ENCODE measurements at places on chromosomes 11 and 22.

DNA sequence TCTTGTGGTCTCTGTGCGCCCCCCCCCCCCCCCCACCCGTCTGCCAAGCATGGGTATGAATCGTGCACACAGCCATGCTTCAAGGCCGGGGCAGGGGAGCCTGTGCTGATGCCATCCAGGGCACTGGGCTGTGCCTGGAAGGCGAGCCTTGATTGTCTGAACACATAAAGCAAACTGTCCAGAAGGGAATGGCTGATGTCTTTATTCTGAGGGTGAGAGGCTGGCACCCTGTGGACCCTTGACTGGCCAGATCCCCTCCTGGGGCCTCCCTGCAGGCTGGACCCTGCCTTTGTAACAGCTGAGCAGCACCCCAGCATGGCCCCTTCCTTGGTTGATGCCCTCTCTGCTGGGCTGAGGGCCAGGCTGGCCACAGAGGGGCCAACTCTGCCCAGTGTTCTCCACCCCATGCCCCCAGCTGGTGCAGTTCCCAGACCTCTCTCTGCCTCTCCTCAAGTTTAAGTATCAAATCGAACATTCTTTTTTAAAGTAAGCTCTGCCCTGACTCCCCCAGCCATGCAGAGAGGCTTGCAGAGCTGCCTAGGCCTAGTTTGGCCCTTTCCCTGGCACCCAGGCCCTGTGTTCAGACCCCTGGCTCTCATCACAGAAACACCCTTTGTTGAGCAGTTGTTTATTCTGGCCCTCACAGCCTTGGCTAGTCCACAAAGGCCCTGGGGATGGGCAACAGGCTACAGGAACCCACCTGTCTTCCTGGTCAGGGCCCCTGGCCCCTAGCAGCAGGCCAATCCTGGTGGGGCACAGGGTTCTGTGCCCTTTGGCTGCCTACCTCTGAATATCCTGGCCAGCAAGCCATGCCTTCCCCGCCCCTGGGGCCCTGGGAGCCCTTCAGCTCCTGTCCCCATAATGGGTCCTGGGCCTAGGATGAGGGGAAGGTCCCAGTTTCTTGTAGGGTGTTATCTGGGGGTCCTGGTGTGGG is 3.9 kb upstream of the RANBP1 start:
- DNase-seq: no peak

GRCh38 chr22:20058989-20059770 is 20.9 kb upstream of the DGCR8 start:
- DNase-seq: no peak

DNA sequence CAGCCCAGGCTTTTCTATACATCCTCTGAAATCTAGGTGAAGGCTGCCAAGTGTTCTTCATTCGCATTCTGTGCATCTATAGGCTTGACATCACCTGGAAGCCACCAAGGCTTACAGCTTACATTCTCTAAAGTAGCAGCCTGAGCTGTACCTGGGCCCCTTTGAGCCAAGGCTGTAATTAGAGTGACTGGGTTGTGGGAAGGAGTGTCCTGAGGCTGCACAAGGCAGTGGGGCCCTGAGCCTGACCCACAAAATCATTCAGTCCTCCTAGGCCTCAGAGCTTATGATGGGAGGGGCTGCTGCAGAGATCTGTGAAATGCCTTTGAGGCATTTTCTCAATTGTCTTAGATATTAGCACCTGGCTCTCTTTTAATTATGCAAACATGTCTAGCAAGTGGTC is 33.0 kb upstream of the RDX start:
- DNase-seq: no peak

GRCh38 chr22:27456696-27457503 is 344.7 kb downstream of the MN1 start:
- DNase-seq: no peak

DNA sequence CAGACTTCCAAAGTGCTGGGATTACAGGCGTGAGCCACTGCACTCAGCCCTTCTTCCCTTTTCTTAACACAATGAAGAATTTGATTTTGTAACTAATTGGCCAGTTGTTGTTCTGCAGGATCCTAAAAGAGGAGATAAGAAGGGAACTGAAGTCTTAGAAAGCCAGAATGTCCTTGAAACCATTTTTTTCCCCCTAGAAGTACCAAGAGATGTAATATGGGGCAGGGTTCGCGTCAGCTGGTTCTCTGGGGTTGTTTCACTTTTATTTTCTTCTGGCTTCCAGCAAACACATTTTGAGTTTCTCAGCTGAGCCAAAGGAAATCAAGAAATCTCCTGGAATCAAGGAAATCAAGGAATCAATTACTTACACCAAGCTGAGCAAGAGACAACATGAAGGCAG is 7.6 kb upstream of the NUCB2 start:
- DNase-seq: no peak

- no peak for DNase-seq
These were observed 65.5 kb upstream of the ARFGAP3 start for GRCh38 chr22:42922374-42923191.

All from stimulated activated CD4-positive, alpha-beta T cell treated with anti-CD3 and anti-CD28 coated beads, Interleukin-1b, Interleukin-23, amount 100 ng/mL, for 1 hour (primary cell).